ENCODE measurements at places on chromosomes 4 and X. TPM values are rescaled to one million over a fixed set of nuclear protein-coding genes. Genes with fewer than 3 reads are reported as not detected.
A peak's percentile ranks its signal among the peaks of the same experiment; 100 is the strongest.

GRCh38 chrX:134713618-134714107 lies 55.4 kb upstream of the PLAC1 start:
- DNase-seq: no peak

DNA sequence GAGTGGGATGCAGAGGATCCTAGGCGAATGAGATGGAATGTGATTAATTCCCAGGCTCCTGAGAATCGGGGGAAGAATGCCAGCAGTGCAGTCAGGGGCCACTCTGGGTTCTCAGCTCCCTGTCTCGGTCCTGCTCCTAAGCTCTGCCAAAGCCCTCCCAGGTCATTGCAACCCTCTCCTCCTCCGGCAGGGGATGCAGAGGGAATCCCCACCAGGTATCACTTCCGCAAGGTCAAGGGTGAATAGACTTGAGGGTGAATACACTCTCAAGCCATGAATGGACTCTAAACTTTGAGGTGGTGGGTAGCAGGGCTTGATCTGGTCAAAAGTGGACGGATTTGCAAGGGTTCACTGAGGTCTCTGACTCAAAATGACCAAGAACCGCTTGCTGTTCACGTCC lies 139.3 kb upstream of the MXRA5 start:
- DNase-seq: no peak

GRCh38 chr4:176498617-176499256 lies 179.0 kb downstream of the SPCS3 start:
- DNase-seq: peak; percentile 63

DNA sequence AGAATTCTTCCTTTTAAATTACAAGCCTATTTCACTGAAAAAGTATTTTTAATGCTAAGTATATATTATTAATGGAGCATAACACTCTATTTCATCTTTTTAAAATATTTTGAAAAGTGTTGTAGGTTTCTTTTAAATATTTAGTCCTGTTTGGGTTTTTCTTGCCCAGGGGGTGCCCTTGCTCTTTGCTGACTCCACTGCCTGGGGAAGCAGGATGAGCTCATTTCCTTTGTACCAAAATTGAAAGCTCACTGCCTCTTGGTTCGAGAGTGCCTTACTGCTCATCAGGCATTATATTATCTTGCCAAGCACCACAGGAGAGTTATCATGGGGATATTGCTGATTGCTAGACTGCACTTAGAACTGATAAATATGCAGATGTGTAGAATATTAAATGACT lies 819.2 kb downstream of the PCDH18 start:
- no peak for DNase-seq

DNA sequence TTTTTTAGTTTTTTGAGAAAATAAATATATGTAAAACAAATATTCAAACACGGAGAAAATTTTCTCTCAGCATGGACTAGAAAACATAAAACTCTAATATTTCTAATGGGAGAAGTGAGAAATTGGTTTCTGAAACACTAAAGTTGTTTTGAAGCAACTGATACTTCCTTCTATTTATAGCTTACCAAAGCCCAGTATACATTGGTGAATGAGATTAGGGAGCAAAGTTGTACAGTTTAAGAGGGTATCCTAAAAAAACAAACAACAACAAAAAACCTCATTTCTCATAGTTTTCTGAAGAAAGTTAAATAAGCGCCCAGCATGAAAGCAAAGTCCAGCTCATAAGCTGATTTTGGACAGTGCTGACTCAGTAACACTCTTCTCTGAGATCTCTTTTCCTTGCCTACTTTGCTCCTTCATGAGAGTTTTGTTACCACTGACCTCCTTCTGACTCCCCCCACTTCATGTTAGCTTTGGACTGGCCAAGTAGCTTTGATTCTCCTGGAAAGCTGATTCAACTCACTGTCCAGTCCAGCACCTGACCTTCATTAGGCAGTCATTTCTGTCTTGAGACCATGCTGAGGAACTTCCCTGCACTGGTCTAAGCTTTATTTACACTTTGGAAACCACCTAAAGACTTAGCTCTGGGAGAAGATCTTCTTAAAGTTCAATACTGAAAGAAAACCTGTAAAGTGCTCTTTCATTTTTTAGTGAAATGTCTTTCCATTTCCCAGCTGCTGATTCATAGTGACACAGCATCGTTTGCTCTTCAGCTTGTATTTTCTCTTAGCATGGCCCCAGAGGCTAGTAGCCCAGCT lies 21.8 kb upstream of the P2RY10 start:
- DNase-seq: no peak

DNA sequence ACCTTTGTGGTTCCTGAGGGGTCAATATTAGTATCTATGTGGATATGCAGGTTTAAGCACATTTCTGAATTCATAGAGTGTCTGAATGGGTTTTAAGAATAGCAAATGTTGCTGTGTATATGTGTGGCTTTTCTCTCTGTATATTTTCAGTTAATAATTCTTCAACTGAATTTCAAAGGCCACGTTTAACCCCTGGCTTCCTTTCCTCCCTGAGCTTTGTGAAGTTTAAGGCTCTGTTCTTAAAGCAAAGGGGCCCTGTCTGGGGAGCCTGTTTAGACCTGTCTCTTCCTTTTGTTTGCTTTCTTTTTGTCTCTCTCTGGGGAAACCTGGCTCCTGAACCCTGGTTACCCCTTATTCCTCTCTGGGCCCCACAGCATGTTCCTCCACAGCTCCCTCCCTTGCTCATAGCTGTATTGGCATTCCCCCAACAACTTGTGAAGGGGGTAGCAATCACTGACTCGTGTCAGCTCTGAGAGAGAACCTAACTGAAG lies 139.1 kb downstream of the COL4A6 start:
- DNase-seq: peak; percentile 73

Gene KIT
- 74.4 TPM for total RNA-seq

GRCh38 chr4:186249785-186250754 lies 15.9 kb upstream of the F11 start:
- peak; percentile 74 for DNase-seq

- DNase-seq: no peak
Measured at GRCh38 chrX:50952406-50952805, 41.9 kb downstream of the BMP15 start.

DNA sequence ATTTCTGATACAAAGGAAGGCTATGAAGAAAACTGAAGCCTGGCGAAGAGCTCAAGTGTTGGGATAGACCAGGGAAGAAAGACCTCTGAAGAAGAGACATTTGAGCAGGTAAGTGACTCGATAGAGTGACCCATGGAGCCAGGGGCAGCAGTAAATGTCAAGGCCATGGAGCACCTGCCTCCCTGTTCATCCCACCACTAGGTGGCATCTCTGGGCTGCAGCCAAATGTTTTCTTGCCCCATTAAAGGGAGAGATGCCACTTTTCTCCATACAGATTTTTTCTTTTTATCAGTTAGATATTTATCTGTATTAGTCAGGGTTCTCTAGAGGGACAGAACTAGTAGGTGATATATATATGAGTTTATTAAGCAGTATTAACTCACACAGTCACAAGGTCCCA lies 4.9 kb upstream of the ZNF81 start:
- DNase-seq: peak; percentile 26

GRCh38 chr4:179728305-179728704 lies 2286.1 kb upstream of the AGA start:
- DNase-seq: no peak

Gene GPR50
- total RNA-seq: not detected

GRCh38 chr4:155591738-155592143 lies 74.9 kb upstream of the GUCY1A1 start:
- peak; percentile 74 for DNase-seq

Gene TMEM156
- total RNA-seq: 0.95 TPM
